ENCODE measurements at places on chromosomes 12 and 14. TPM values are rescaled to one million over a fixed set of nuclear protein-coding genes. Genes with fewer than 3 reads are reported as not detected.

GRCh38 chr12:46808317-46808716, 17.5 kb downstream of the SLC38A4 start:
- peaks cover 3% of the 10 kb centered on the region for H3K27me3 ChIP-seq
- no peak for ATAC-seq
- no peak overlapping the region for H3K4me3 ChIP-seq
- H3K36me3 ChIP-seq = no peaks in the 10 kb centered on the region
- no peak overlapping the region for H3K27ac ChIP-seq
- peaks cover 6% of the 10 kb centered on the region for H3K4me1 ChIP-seq

DNA sequence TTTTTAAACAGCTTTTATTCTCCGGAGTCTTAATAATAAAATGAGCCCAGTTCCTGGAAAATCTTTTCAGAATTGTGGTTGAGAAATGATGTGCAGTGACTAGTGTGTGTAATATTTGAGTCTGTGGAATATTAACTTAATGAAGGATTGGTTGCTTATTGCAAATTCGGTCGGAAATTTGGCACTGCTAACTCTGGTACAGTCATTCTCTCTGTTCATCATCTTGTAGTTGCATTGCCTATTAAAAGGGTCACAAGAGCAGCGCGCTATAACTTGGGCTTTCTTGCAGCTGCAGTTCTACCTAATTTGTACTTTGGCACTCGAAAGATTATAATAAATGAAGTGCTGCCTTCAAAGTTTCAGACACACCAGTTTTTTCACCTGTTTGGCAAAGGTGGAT, 146.0 kb downstream of the FLRT2 start:
- H3K27ac ChIP-seq = no peak overlapping the region
- ATAC-seq = no peak
- H3K4me3 ChIP-seq = no peak overlapping the region
- H3K27me3 ChIP-seq = no peaks in the 10 kb centered on the region
- no peaks in the 10 kb centered on the region for H3K36me3 ChIP-seq

DNA sequence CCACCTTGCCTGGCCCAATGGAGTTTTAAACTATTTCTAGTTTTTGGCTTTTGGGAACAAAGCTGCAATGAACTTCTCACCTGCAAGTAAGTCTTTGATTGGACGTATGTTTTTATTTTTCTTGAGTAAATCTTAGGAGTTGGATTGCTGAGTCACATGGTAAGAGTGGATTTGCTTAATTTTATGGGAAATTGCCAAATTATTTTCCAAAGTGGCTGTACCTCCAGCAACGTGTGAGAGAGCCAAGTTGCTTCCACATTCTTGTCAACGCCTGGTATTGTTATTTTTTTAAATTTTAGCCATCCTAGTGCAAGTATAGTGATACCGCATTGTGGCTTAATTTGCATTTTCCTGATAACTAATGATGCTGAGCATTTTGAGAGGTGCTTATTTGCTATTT, 136.6 kb downstream of the LMNTD1 start:
- H3K27ac ChIP-seq = no peak overlapping the region
- no peaks in the 10 kb centered on the region for H3K36me3 ChIP-seq
- peaks cover 7% of the 10 kb centered on the region for H3K27me3 ChIP-seq
- no peak overlapping the region for H3K4me3 ChIP-seq
- H3K4me1 ChIP-seq = no peaks in the 10 kb centered on the region

DNA sequence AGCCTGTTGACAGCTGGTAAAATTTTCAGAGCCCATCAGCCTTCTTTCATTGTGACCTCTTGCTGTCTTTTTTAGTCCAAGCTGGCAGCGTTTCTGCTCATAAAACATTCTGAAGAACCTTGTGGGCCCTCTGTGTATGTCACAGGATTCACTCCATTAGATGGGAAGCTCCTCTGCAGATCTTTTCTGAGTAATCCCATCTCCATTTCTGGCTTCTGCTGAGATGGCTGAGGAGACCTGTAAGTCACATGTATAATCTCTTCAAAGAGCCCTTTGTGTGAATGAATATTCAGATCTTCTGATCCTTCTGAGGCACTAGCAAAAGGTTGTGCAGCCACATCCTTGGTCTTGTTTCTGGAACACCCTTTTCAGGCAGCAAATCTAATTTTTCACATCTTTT, 2.8 kb downstream of the RXYLT1 start:
- peaks cover 56% of the 10 kb centered on the region for H3K36me3 ChIP-seq
- no peak for ATAC-seq
- H3K4me3 ChIP-seq = no peak overlapping the region
- no peaks in the 10 kb centered on the region for H3K27me3 ChIP-seq
- H3K27ac ChIP-seq = no peak overlapping the region

- H3K4me1 ChIP-seq = no peaks in the 10 kb centered on the region
- no peak for ATAC-seq
- H3K27ac ChIP-seq = no peak overlapping the region
- H3K36me3 ChIP-seq = no peaks in the 10 kb centered on the region
- H3K27me3 ChIP-seq = no peaks in the 10 kb centered on the region
- H3K4me3 ChIP-seq = no peak overlapping the region
Measured at GRCh38 chr12:99746538-99746937, 99.0 kb downstream of the GARIN6 start.

DNA sequence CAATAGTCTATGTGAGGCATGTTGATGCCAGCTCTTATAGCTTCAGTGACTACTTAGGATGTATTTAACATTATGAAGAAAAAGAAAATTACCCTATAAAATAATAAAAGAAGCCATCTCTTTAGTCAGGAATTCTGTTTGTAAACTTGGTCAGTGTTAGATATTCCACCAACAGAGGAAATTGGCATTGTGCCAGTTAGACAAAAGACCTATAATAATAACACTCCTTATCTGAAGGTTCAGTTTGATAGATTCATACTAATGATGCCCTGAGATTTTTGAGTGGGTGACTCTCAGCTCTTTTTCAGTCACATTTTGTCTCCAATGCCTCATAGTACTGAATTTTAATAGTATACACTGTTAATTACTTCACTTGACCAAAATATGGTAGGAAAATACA, 6.6 kb downstream of the SYT10 start:
- H3K27ac ChIP-seq = no peak overlapping the region
- H3K36me3 ChIP-seq = no peaks in the 10 kb centered on the region
- H3K4me1 ChIP-seq = no peaks in the 10 kb centered on the region
- peaks cover 12% of the 10 kb centered on the region for H3K27me3 ChIP-seq

DNA sequence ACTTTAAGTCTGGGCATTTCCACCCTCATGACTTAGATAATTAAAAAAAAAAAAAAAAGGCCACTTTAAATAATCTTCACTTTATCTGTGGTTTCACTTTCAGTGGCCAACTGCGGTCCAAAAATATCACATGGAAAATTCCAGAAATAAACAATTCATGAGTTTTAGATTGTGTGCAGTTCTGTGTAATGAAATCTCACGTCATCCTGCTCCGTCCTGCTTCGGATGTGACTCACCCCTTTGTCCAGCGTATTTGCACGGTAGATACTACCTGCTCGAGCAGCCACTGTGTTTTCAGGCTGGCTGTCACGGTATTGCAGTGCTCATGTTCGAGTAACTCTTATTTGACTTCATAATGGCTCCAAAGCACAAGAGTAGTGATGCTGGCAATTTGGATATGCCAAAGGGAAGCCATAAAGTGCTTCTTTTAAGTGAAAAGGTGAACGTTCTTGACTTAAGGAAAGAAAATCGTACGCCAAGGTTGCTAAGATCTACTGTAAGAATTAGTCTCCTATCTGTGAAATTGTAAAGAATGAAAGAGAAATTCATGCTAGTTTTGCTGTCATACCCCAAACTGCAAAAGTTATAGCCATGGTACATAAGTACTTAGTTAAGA, 2.4 kb downstream of the E2F7 start:
- no peak overlapping the region for H3K27ac ChIP-seq
- ATAC-seq = no peak
- H3K36me3 ChIP-seq = peaks cover 27% of the 10 kb centered on the region
- peaks cover 9% of the 10 kb centered on the region for H3K4me1 ChIP-seq
- peak overlapping the region; percentile 21 for H3K4me3 ChIP-seq
- peaks cover 7% of the 10 kb centered on the region for H3K27me3 ChIP-seq

- no peak overlapping the region for H3K27ac ChIP-seq
- H3K4me1 ChIP-seq = peaks cover 25% of the 10 kb centered on the region
Measured at GRCh38 chr12:53096089-53096741, 1.3 kb upstream of the IGFBP6 start.

- H3K4me1 ChIP-seq = peaks cover 33% of the 10 kb centered on the region
- H3K27me3 ChIP-seq = peaks cover 3% of the 10 kb centered on the region
- peak; percentile 67 for ATAC-seq
- peaks cover 12% of the 10 kb centered on the region for H3K36me3 ChIP-seq
Measured at GRCh38 chr12:22543246-22544037, 900 bp downstream of the C2CD5 start.

GRCh38 chr14:105223770-105224544, 24.4 kb upstream of the BTBD6 start:
- H3K36me3 ChIP-seq = peaks cover 42% of the 10 kb centered on the region
- no peak overlapping the region for H3K4me3 ChIP-seq
- ATAC-seq = no peak
- no peak overlapping the region for H3K27ac ChIP-seq

GRCh38 chr14:24837280-24838046, 203.5 kb upstream of the GZMB start:
- no peaks in the 10 kb centered on the region for H3K4me1 ChIP-seq
- ATAC-seq = no peak
- peaks cover 12% of the 10 kb centered on the region for H3K27me3 ChIP-seq
- no peaks in the 10 kb centered on the region for H3K36me3 ChIP-seq

DNA sequence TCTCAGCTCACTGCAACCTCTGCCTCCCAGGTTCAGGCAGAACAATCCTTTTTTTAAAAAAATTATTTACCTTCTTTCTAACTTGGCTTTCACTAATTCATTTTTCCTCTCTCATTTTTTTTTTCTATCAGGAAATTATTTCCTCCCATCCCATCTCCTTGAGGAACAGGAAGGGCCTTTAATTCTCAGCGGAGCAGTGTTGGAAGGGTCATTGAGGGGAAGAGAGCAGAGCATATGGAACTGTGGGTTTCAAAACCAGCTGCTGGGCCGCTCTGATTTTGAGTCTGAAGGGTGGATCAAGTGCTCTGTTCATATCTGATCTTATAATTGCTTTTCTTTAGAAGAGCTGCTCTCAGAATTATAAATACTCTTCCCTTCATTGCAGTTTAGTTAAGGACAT, 29.0 kb downstream of the NUBPL start:
- H3K27ac ChIP-seq = no peak overlapping the region
- ATAC-seq = no peak
- no peaks in the 10 kb centered on the region for H3K36me3 ChIP-seq

KCNMB4 gene
- total RNA-seq = 1.3 TPM

PAPLN gene
- 1.1 TPM for total RNA-seq

B4GALNT3 gene
- total RNA-seq = 4.7 TPM

MYF6 gene
- total RNA-seq = not detected

HOXC9 gene
- total RNA-seq = not detected

GARIN6 gene
- total RNA-seq = not detected

OTX2 gene
- not detected for total RNA-seq

All from activated T-helper 17 cell treated with anti-CD3 and anti-CD28 coated beads, Interleukin-2, amount 50 U/mL, for 72 hours (primary cell).